ENCODE measurements at places on chromosomes 11 and 22.

- H3K27me3 ChIP-seq = no peaks in the 10 kb centered on the region
- H3K4me1 ChIP-seq = no peaks in the 10 kb centered on the region
- H3K27ac ChIP-seq = no peak overlapping the region
- H3K4me3 ChIP-seq = no peak overlapping the region
Observed at GRCh38 chr11:71129624-71130023, 122.8 kb downstream of the SHANK2 start.

GRCh38 chr11:114832532-114833125 lies 154.3 kb downstream of the NXPE2 start:
- no peaks in the 10 kb centered on the region for H3K4me1 ChIP-seq
- no peaks in the 10 kb centered on the region for H3K27me3 ChIP-seq
- DNase-seq = no peak
- H3K27ac ChIP-seq = no peak overlapping the region

- DNase-seq = no peak
- H3K36me3 ChIP-seq = no peaks in the 10 kb centered on the region
- no peaks in the 10 kb centered on the region for H3K27me3 ChIP-seq
- H3K4me1 ChIP-seq = no peaks in the 10 kb centered on the region
Observed at GRCh38 chr11:42620796-42621195, 691.0 kb upstream of the API5 start.

DNA sequence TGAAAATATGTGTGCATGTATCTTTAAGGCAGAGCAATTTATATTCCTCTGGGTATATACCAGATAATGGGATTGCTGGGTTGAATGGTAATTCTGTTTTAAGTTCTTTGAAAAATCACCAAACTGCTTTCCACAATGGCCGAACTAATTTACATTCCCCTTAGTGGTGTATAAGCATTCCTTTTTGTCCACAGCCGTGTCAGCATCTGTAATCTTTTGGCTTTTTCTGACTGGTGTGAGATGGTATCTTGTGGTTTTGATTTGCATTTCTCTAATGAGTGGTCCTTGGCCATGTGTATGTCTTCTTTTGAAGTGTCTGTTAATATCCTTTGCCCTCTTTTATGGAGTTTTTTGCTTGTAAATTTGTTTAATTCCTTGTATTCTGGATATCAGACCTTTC lies 24.3 kb downstream of the CCDC15 start:
- H3K4me3 ChIP-seq = no peak overlapping the region
- DNase-seq = no peak
- H3K27me3 ChIP-seq = no peaks in the 10 kb centered on the region
- H3K4me1 ChIP-seq = no peaks in the 10 kb centered on the region
- H3K27ac ChIP-seq = no peak overlapping the region

DNA sequence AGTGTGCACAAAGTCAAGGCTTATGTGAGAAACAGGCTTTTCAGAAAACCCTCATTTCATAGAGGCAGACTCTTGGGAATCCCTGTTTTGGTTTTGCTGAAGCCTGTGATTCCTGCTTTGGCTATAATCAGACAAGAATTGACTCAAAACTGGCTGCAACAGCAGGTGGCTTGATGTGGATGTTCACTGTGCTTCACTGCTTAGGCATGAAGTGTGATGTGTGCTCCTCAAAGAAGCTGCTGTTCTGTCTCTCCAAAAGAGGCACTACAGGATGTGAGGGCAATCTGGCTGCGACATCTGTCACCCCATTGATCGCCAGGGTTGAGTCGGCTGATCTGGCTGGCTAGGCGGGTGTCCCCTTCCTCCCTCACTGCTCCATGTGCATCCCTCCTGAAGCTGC lies 103.5 kb downstream of the C11orf58 start:
- H3K4me3 ChIP-seq = no peak overlapping the region
- H3K27me3 ChIP-seq = no peaks in the 10 kb centered on the region
- no peaks in the 10 kb centered on the region for H3K36me3 ChIP-seq
- DNase-seq = no peak
- no peak overlapping the region for H3K27ac ChIP-seq

GRCh38 chr22:17866621-17867020 lies 92.4 kb upstream of the BID start:
- H3K36me3 ChIP-seq = no peaks in the 10 kb centered on the region
- DNase-seq = no peak
- H3K27ac ChIP-seq = no peak overlapping the region
- no peaks in the 10 kb centered on the region for H3K4me1 ChIP-seq

DNA sequence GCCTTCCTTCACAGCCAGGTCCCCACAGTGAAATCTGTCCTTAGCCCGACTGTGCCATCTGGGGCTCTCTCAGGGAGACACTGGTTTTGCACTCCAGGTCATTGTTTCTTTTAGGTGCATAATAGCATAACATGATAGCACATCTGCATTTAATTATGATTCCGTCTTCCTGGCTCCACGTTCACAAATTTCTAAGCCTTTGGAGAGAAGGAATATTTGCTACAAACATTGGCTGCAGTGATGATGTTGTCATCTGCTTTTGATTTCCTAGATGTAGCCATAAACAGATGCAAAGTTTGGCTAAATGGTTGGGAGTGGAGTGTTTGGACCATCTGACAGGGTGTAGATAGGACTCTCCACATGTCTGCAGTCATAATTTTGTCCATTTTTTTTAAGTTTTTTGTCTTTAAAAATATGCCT lies 12.0 kb upstream of the CAT start:
- no peaks in the 10 kb centered on the region for H3K36me3 ChIP-seq
- no peak for DNase-seq
- H3K27me3 ChIP-seq = no peaks in the 10 kb centered on the region
- H3K4me1 ChIP-seq = no peaks in the 10 kb centered on the region
- H3K27ac ChIP-seq = no peak overlapping the region
- H3K4me3 ChIP-seq = no peak overlapping the region

GRCh38 chr11:82895437-82896091 lies 4.7 kb downstream of the PRCP start:
- H3K4me3 ChIP-seq = no peak overlapping the region
- no peak for DNase-seq
- H3K36me3 ChIP-seq = no peaks in the 10 kb centered on the region
- H3K27ac ChIP-seq = no peak overlapping the region
- H3K4me1 ChIP-seq = peaks cover 12% of the 10 kb centered on the region
- H3K27me3 ChIP-seq = no peaks in the 10 kb centered on the region

DNA sequence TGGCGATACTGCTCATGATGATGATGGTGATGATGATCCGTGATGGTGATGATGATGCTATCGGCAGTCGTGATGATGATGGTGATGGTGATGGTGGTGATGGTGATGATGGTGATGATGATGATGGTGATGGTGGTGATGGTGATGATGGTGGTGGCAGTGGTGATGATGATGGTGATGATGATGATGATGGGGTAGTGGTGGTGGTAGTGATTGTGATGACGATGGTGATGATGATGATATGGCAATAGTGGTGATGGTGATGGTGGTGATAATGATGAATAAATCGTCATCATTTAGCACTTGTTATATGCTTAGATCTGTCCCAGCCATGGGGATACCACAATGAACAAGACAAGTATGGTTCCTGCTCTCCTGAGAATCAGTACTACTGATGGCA lies 39.2 kb downstream of the SMIM38 start:
- no peak for DNase-seq
- no peaks in the 10 kb centered on the region for H3K4me1 ChIP-seq
- H3K4me3 ChIP-seq = no peak overlapping the region
- no peaks in the 10 kb centered on the region for H3K36me3 ChIP-seq

- no peak overlapping the region for H3K4me3 ChIP-seq
- no peaks in the 10 kb centered on the region for H3K36me3 ChIP-seq
- no peaks in the 10 kb centered on the region for H3K27me3 ChIP-seq
- DNase-seq = no peak
- no peaks in the 10 kb centered on the region for H3K4me1 ChIP-seq
Observed at GRCh38 chr11:117589063-117589462, 208.0 kb downstream of the DSCAML1 start.

DNA sequence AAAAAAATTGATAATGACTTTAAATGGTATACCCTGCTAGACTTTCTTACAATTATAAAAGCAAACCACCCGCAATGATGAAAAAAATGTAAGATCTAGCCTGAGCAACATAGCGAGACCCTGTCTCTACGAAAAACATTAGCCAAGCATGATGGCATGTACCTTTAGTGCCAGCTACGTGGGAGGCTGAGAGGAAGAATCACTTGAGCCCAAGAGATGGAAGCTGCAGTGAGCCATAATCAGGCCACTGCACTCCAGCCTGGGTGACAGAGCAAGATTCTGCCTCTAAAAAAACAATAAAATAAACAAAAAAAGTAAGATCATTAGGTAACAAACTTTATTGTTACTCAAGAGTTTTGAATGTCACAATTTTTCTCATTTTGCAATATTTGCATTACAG lies 39.2 kb downstream of the KMT5B start:
- H3K36me3 ChIP-seq = peaks cover 60% of the 10 kb centered on the region
- H3K4me3 ChIP-seq = no peak overlapping the region
- H3K27ac ChIP-seq = no peak overlapping the region

DNA sequence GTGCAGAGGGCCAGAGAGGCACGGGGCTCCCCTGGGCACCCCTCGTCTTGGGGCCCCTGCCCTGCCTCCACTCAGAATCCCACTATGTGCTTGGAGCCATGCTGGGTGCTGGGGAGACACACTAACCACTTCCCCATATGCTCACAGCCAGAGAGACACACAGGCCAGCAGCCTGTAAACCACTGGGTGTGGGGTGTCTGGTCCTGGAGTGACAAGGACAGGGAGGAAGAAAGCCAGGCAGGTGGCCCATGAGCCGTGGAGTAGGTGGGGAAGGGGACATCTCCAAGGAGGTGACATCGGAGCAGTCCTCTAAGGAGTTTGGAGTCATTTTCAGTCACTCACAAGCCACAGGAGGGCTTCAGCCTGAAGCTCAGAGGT lies 58.9 kb downstream of the CDKN1C start:
- no peaks in the 10 kb centered on the region for H3K4me1 ChIP-seq
- H3K4me3 ChIP-seq = no peak overlapping the region
- H3K27me3 ChIP-seq = no peaks in the 10 kb centered on the region
- H3K27ac ChIP-seq = no peak overlapping the region
- DNase-seq = no peak

DNA sequence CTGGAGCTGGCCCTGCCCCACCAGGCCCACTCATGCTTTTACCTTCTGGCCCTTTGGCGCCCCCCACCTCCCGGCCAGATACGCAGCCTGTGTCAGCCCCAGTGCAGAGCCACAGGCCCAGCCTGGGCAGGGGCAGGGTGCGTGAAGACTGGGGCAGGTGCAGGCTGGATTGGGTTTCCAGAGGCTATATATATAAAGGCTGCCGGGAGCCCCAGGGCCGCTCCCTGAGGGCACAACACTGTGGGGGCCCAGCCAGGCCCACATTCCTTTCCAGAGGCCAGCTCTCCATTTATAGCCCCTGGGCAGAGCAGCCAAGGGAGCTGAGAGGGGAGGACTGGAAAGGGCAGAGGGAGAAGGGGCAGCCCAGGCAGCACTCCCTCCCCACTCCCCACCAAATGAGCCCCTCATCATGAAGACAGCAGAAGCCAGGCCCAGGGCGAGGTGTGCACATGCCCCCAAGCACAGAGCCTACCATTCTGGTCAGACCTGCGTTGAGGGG lies 5.0 kb upstream of the MYOD1 start:
- DNase-seq = no peak
- no peaks in the 10 kb centered on the region for H3K27me3 ChIP-seq
- no peak overlapping the region for H3K27ac ChIP-seq
- H3K4me1 ChIP-seq = no peaks in the 10 kb centered on the region
- H3K36me3 ChIP-seq = no peaks in the 10 kb centered on the region

GRCh38 chr11:44246726-44247125 lies 63.2 kb downstream of the ALX4 start:
- no peaks in the 10 kb centered on the region for H3K27me3 ChIP-seq
- no peak overlapping the region for H3K4me3 ChIP-seq
- no peaks in the 10 kb centered on the region for H3K4me1 ChIP-seq
- no peak for DNase-seq
- H3K36me3 ChIP-seq = peaks cover 21% of the 10 kb centered on the region
- H3K27ac ChIP-seq = no peak overlapping the region

DNA sequence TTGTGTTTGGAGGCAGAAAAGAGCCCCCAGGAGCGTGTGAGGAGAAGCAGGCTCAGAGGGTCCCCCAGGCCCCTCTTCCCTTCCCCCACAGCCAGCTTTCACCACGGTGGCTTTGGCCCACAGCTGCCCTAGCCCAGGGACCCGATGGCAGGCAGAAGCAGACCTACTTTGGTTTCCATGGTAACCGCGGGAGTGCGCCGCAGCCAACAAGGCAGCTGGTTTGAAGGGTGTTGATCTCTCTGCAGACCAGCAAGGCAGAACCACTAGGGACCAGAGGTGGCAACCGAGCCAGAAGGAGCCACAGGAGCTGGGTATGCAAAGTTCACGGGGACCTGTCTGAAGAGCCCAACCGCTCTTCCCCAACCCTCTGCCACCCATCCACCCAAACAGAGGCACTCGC lies 69.4 kb downstream of the BUD13 start:
- H3K4me1 ChIP-seq = no peaks in the 10 kb centered on the region
- no peaks in the 10 kb centered on the region for H3K36me3 ChIP-seq
- no peak overlapping the region for H3K4me3 ChIP-seq
- H3K27me3 ChIP-seq = no peaks in the 10 kb centered on the region
- DNase-seq = no peak

GRCh38 chr11:31783252-31783651 lies 27.9 kb downstream of the PAX6 start:
- no peaks in the 10 kb centered on the region for H3K27me3 ChIP-seq
- H3K36me3 ChIP-seq = no peaks in the 10 kb centered on the region
- no peak overlapping the region for H3K27ac ChIP-seq

GRCh38 chr11:107266455-107266854 lies 191.2 kb downstream of the CWF19L2 start:
- no peak overlapping the region for H3K27ac ChIP-seq
- no peak overlapping the region for H3K4me3 ChIP-seq
- H3K36me3 ChIP-seq = no peaks in the 10 kb centered on the region
- H3K4me1 ChIP-seq = no peaks in the 10 kb centered on the region

DNA sequence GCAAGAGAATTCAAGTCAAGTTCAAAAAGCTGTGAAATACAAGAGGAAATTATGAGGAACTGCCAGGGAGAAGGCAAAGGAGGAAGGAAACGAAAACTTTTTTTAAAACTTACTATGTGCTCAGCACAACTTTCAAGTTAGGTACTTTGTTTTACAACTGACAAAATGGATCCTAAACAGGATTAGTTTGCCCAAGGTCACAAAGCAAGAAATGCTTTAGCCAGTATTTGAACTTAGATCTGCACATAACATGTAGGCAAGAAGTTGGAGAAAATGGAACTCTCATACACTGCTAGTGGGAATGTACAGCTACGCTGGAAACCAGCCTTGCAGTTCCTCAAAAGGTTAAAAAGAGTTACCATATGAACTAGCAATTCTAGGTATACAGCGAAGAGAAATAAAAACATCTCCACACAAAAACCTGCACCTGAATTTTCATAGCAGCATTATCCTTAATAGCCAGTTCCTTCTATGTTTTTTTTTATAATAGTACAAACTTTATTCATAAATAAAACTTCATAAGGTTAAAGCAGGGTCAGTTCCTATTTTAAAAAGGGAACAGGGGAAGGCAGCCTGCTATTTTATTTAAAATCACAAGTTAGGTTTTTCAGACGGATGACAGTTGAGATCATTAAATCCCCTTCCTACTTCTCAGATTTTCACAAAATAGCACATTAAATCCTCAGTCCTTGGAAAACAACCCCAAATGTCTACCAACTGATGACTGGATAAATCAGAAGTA lies 19.2 kb downstream of the DDX6 start:
- H3K27me3 ChIP-seq = no peaks in the 10 kb centered on the region
- no peaks in the 10 kb centered on the region for H3K36me3 ChIP-seq

Measured in naive thymus-derived CD4-positive, alpha-beta T cell (primary cell).